Stimulated activated naive CD8-positive, alpha-beta T cell treated with anti-CD3 and anti-CD28 coated beads, Interleukin-15, Interleukin-2, amounts not matched to agents 100 U/mL and 50 U/mL, for 24 hours (primary cell): ENCODE measurements at places on chromosomes 16 and 17.

- no peak for DNase-seq
These were observed 77.7 kb downstream of the RPH3AL start for GRCh38 chr17:274902-275301.

- no peak for DNase-seq
These were observed 131.5 kb downstream of the SNX11 start for GRCh38 chr17:48238933-48239602.

GRCh38 chr16:50842589-50842988, 100.7 kb downstream of the CYLD start:
- peak; percentile 7 for DNase-seq

GRCh38 chr17:11170881-11171280, 70.1 kb upstream of the SHISA6 start:
- no peak for DNase-seq

DNA sequence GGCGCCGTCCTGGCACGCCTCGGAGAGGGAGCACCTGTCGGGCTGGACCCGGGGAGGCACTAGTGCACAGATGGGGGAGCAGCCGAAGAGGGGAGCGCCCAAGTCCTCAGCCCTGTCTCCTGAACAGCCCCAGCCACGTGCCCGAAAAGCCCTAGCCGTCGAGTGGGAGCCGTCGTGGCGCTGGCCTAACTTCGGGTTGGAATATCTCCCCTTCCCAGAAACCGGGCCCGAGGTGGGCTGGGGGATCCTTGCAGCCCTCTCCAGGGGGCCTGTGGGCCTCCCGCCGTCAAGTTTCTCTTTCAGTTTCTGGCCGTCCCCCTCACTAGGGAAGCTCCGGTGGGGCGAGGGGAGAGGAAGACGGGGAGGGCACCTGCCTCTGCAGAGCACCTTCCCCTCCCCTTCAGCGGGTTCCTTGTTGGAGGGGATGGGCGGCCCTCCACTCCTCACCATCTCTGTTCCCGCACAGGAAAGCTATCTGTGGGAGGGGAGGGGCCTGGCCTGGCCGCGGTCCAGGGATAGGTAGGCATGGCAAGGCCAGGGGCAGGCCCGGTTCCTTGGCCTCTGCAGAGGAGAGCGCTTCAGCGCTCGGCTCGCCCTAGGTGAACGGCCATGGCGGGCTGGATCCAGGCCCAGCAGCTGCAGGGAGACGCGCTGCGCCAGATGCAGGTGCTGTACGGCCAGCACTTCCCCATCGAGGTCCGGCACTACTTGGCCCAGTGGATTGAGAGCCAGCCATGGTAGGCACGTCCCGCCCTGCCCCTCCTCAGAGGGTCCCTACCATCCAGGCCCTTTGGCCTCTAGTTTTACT, 709 bp downstream of the STAT5A start:
- peak; percentile 68 for DNase-seq

DNA sequence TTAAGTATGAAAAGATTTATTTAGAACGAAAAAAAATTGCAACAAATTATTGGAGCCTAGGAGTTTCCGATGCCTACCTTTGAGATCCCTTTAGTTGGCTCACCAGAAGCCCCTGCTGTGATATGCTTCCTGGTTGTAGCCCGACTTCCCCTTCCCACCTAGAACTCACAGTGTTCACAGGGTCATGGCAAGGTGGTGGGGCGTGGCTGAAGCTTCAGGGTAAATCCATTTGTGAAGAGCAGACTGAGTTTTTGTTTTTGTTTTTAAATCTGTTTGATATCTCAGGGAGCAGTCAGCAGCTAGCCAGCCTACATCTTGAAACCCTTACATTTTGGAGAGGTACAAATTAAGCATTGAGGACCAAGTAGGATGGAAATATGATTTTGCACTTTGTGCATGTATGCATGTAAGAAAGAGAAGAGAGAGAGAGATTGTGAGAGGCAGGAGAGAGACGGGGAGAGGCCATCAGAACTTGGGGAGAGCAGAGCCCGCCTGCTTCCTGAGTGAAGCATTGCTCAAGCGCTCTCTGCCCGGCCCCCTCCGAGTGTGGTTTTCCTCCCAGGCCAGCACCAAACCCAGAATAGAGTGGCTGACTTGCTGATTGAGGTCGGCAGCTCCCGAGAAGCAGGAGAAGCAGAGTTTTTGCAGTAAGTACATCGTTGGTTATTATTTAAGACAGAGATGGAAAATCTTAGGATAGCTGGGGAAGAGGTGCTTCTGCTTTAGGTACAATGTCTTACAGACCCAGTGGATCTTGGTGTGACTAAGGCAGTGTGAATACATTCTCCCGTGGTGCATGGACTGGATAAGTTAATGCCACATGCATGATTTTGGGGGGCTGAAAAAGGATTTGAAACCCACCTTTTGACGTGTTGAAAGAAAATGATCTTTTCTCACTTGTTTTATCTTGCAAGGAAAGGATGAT, 64.2 kb downstream of the SPECC1 start:
- peak; percentile 53 for DNase-seq

GRCh38 chr17:57868007-57868909, 18.4 kb upstream of the MRPS23 start:
- DNase-seq: peak; percentile 40

DNA sequence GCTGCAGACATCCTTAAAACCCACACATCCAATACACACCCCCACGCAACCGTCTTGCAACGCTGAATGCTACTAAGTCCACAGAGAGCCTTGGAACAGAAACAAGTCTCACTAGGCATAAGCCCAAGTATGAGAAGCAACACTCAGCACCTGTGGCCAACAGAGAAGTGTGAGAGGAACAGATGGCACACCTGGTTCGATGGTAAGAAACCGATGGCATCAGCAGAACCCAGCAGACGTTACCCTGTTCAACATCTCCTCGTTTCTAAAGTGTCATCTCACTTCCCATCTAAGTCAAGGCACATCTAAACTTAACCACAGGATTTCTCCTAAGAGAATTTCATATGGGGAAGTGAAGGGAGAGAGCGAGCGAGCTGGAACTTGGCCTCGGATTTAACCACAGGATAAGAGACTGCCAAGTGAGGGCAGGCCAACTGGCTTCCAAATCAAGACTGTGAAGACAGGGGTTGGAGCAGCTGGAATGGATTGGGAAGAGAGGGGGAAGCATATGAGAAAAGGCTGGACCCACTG, 41.0 kb downstream of the NXPH3 start:
- no peak for DNase-seq

DNA sequence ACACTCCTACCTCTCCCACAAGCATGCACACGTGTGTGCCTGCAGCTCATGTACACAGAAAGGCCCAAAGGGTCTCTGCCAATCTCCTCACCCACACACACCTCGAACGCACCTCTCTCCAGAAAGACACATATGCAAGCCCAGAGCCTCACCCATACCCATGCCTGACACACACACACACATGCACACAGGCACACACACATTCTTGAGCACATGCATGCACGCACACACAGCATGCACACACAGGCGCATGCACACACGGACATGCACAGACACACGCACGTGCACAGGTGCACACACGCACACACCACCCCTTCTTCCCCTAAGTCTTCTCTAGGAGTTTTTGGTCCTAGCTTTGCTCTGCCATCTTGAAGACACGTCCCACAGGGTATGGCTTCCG, 48.7 kb upstream of the CACNG4 start:
- DNase-seq: no peak

GRCh38 chr17:80939151-80940145, 52.2 kb upstream of the CHMP6 start:
- DNase-seq: no peak

DNA sequence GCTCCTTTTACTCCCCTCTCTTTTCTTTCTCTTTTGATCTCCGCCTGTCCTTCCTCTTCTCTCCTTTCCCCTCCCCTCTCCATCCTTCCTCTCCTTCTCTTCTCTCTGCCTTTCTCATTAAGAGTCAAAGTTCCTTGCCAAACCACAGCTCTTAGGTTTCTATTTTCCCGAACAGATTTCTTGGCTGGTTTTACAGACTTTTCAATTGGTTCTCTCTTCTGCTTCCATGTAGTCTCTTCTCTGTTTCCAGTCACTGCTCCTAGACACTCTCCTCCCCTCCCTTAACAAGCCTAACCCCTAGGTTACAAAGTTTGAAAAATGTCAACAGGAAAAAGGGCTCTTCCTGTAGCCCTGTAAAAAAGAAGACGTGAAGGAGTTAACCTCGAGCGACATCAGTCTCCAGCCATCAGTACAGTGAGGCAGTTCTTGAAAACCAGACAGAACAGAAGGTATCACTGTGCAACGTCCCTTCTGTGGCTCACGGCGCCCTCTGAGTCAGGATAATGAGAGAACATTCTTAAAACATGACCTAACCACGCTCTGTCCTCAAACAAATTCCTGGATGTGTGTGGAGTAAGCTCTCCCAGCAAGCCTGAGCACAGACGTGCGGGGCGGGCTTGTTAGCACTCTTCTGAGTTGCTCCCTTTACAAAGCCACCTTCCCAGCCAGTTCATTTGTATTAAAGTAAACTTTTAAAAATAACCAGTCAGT, 11.6 kb upstream of the MARCHF10 start:
- no peak for DNase-seq

DNA sequence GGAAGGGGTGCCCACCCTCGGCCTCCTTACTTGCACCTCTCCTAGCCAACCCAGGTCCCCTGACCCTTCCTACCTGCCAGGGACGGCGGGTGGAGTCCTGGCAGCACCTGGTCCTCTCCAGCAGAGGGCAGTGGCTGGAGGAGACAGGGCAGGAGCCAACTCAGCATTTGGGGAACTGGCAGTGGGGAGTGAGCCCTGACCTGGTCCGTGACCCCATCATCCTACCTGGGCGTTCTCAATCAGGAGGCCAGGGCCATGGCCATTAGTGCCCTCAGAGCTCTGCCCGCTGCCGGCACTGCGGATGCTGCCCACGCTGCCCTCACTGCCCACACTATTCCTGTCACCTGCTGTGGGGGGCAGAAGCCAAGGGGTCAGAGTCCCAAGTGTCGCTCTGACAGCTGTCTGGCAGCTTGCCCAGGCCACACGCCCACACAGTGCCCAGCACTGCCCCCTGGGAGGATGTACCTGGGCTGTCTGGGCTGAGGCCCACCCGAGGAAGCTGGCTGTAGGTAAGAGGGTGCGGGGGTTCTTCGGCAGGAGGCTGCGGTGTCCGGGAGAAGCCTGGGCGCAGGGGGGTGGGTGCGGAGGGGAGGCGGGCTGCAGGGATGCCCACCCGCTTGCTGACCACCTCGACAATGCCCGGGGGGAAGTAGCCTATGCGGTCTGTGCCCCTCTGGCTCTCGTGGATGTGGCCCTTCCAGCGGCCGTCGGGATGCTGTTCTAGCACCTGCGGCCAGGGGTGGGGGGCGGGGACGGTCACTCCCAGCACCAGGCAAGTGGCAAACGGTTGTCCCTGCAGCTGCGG, 10.8 kb downstream of the CASKIN2 start:
- peak; percentile 49 for DNase-seq

DNA sequence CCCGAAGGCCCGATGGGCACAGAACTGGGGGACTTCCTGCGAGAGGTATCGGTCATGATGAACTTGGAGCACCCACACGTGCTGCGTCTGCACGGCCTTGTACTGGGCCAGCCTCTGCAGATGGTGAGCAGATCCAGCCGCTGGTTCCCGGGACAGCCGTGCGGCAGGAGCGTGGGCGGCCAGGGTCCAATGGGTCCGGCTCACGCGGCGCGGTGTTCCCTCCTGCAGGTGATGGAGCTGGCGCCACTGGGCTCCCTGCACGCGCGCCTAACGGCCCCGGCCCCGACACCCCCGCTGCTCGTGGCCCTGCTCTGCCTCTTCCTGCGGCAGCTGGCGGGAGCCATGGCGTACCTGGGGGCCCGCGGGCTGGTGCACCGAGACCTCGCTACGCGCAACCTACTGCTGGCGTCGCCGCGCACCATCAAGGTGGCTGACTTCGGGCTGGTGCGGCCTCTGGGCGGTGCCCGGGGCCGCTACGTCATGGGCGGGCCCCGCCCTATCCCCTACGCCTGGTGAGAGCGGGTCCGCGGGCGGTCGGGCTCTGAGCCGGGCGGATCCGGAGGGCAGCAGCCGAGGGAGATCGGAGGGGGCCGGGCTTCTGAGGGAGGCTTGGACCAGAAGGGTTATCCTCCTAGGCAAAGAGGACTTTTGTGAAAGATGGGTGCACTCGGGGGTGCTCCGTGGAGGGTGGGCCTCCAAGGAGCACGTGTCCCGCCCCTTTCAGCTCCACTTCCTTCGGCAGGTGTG, 3.0 kb downstream of the TNK1 start:
- DNase-seq: peak; percentile 82

DNA sequence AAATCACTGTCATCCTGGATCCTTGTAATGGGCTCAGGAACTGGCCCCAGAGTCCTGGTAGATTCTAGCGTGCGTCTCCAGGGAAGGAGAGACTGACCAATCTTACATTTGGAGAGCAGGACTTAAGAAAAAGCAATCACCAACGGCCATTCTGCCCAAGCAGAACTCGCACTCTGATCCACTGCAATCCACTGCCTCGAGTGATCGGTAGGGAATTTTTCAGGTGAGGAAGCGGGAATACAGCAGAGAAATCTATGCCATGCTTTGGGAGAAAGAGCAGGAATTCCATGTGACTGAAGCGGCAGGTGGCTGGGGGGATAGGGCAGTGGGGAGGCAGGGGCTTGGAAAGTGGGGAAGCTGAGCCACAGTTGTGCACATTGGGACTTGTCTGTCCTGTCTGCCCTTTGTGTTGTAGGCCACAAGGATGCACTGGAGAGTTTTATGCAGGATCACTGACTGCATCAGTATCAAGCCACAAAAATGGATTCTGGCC, 143.9 kb upstream of the HS3ST2 start:
- no peak for DNase-seq

DNA sequence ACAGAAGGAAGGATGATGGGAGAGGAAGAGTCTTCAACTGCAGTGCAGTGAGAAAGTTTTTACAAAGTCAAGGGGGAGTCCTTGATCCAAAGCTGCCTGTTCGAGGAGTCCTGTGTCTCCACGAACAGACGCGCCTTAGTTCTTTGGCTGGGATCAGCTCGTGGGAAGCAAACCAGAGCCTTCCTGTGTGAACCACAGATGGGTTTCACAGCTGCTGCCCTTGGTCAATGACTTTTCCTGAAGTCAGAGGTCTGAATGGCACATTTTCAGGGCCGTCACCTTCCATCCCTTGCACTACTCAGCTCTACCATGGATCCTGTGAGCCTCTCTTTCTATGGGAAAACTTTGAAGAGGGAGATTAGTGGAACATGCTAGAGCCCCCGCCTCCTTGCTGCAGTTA, 4.2 kb upstream of the SBK1 start:
- no peak for DNase-seq

GRCh38 chr17:29587591-29587990, 1.9 kb downstream of the GIT1 start:
- no peak for DNase-seq

GRCh38 chr17:49914664-49915063, 54.3 kb upstream of the DLX4 start:
- DNase-seq: no peak

DNA sequence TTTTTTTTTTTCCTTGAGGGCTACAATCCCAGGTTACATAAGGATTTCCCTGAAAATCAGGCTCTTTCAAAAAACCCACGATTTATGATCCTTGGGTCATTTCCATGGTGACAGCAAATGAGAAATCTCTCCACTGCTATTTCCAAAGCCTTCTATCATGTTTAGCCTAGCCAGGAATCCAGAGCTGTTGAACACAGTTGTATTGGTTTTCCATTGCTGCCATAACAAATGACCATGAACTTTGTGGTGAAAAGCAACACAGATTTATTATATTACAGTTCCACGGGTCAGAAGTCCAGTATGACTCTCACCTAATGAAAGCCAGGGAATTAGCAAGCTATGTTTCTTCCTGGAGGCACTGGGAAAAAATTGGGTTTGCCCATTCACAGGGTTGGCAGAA, 106.6 kb downstream of the MAF start:
- DNase-seq: no peak
